Muscle of leg (tissue), 16 donors: ENCODE measurements at places on chromosomes 7 and 10.

DNA sequence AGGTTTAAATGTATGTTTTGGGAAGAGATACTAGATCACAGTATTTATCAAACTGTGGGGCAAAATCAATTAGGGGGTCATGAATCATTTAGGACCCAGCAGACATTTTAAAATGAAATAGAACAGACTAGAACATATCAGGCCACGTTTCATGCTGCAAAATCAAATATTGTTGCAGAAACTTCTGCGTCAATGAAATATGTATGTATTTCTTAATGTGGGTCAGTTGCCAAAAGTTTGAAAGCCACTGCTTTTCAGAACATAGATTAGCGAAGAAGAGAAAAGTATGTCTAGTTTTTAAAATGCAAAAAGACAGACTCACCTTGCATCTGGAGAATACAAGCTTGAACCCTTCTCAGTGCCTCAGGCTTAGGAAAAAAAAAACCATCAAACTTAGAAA lies 102.7 kb upstream of the BMPER start:
- DNase-seq, result no peak

GRCh38 chr7:35241884-35242283 lies 12.0 kb downstream of the TBX20 start:
- DNase-seq, result no peak

GRCh38 chr10:86182150-86182549 lies 184.4 kb downstream of the GRID1 start:
- DNase-seq, result no peak

DNA sequence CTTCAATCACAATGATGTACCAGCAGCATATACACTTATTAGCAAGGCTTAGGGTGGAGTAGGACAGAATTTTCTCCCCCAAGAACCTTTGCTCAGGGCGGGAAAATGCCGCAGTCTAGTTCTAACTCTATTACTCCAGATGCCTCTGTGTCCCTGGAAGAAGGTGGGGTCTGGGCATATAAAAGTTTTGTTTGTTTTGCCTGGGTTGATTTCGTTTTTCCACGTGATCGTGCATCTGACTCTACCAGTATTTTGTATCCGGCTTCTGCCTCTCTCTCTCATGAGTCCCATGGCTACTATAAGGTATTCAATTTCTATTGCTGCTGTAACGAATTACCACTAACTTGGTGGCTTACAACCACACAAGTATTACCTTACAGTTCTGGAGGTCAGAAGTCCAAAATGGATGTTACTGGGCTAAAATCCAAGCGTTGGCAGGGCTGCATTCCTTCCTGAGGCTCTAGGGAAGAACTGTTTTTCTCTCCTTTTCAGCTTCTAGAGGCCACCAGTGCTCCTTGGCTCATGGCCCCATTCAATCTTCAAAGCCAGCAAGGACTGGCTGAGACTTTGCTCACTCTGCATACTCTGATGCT lies 181.2 kb upstream of the PRSS58 start:
- DNase-seq, result no peak

- no peak for DNase-seq
These were observed 34.1 kb downstream of the SH2B2 start for GRCh38 chr7:102320601-102321350.

DNA sequence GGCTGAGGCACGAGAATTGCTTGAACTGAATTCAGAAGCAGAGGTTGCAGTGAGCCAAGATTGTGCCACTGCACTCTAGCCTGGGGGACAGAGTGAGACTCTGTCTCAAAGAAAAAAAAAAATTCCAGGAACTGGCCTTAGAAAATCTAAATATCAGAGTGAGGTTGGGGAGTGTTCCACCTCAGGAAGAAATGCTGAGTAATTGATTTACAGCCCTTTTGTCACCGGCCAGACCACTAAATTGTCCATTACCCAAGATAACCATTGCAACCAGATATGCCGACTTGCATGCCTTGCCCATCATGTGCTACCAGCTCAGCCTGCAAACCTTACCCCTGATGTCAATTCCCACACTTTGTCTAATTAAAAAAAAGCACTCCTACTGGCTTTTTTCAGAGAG lies 42.4 kb downstream of the CRCP start:
- DNase-seq, result no peak

GRCh38 chr7:121237601-121238000 lies 91.2 kb upstream of the WNT16 start:
- peak; percentile 52 for DNase-seq

- no peak for DNase-seq
These were observed 503.8 kb downstream of the NXPH1 start for GRCh38 chr7:8937204-8937603.

GRCh38 chr7:156318426-156318825 lies 322.1 kb upstream of the RNF32 start:
- no peak for DNase-seq

DNA sequence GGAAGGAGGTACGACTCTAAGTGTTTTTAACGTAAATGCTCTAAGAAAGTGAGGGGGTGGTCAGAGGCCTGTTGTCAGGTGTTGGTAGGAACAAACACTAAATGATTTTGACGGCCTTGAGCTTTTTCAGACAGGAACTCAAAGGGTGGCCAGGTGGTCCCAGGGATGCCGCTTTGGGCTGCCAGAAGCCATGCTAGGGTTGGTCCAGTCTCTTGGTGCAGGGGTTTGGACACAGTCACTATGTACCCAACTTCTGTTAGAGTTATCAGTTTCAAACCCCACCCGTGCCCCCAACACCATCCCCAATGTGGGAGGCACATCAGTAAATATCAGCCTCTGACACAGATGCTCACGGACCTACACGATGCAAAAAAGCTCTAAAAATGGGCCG lies 9.3 kb downstream of the ATP6V0E2 start:
- DNase-seq, result no peak

- no peak for DNase-seq
These were observed 91.6 kb downstream of the HECW1 start for GRCh38 chr7:43204081-43204480.

GRCh38 chr10:103933557-103934121 lies 15.7 kb upstream of the STN1 start:
- no peak for DNase-seq

- DNase-seq, result no peak
These were observed 95.7 kb upstream of the EEPD1 start for GRCh38 chr7:36057323-36057722.

DNA sequence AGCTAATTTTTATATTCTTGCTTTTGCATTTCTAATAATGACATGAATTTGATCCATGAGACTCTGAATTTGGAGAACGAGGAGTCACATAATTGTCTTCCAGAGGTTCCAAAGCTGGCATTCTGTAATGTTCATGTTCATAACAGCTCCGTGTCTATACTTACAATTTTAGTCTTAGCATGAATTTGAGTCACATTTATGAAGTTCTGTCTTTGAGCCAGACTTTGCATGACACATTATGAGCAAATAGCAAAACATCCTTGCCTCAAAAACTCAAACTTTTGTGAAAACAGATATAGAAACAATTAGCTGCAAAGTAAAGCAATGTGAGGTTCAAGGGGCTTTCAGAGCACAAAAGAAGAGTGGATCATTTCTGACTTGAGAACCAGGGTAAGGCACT lies 44.5 kb upstream of the CAV2 start:
- no peak for DNase-seq

- no peak for DNase-seq
These were observed 2.3 kb downstream of the PPIA start for GRCh38 chr7:44798649-44799305.

DNA sequence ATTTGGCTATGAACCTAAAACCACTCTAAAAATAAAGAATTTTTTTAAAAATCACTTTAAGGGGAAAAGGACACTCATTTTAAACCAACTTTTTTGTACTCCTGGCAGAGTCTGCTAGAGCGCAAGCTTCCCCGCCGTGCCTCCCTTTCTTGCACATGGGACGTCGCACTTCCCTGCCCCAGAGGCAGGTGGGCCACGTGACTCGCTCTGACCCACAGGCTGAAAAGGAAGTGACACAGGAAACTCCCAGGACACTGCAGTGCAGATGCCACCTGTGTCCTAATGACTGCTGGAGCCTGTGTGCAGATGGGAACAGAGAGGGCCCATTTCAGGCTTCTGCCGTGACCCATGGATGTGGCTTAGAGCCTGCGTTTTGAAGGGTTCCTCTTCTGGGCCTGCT lies 142.1 kb upstream of the LANCL2 start:
- DNase-seq, result no peak

GRCh38 chr7:117750612-117751563 lies 122.4 kb downstream of the CTTNBP2 start:
- peak; percentile 25 for DNase-seq

GRCh38 chr10:103476046-103476768 lies 2.8 kb downstream of the CALHM3 start:
- DNase-seq, result no peak

GRCh38 chr7:55252386-55252785 lies 112.8 kb upstream of the LANCL2 start:
- no peak for DNase-seq

- DNase-seq, result no peak
These were observed 13.1 kb upstream of the TRDMT1 start for GRCh38 chr10:17214526-17214925.
